Large intestine (tissue), 12 donors: ENCODE measurements at places on chromosomes 16 and 17. TPM values are rescaled to one million over a fixed set of nuclear protein-coding genes. Genes with fewer than 3 reads are reported as not detected.

ATP6V0A1 gene
- 114 TPM for polyA plus RNA-seq

SPG7 gene
- 135 TPM for polyA plus RNA-seq

CCL15 gene
- polyA plus RNA-seq, result 36.8 TPM

TNFRSF17 gene
- polyA plus RNA-seq, result not detected

HS3ST4 gene
- 0.39 TPM for polyA plus RNA-seq

TBC1D26 gene
- 0.28 TPM for polyA plus RNA-seq

DCUN1D3 gene
- polyA plus RNA-seq, result 18.3 TPM

KRTAP3-2 gene
- not detected for polyA plus RNA-seq

ACSM2A gene
- polyA plus RNA-seq, result 0.30 TPM

SP6 gene
- 1.4 TPM for polyA plus RNA-seq

MYO15B gene
- 595 TPM for polyA plus RNA-seq
